ENCODE measurements at places on chromosomes 6 and 20.

DNA sequence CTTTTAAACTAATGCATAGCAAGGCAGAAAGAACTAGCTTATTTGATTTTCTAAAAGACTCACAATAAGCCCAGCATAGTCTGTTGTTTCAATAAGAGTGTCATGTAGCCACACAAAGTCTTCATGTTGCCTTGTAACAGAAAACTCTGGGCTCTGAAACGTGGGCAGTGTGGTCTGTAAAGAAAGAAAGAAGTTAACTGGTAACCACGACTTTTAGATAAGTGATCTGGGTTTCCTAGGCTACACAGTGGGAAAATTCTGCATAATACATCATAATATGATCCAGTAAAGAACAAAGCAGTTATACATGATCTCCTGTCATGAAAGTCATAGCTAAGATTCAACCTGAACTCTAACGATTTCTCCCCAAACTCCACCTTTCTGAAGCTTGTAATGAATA lies 13.3 kb downstream of the SNX5 start:
- no peak for DNase-seq

GRCh38 chr20:645318-646106 lies 7.5 kb downstream of the SRXN1 start:
- DNase-seq: peak; percentile 65

- no peak for DNase-seq
Observed at GRCh38 chr6:89975991-89976693, 81.9 kb downstream of the GJA10 start.

- no peak for DNase-seq
Observed at GRCh38 chr6:112936504-112936903, 589.4 kb downstream of the RFPL4B start.

- no peak for DNase-seq
Observed at GRCh38 chr20:22946596-22946995, 88.5 kb upstream of the SSTR4 start.

Data from activated CD8-positive, alpha-beta memory T cell treated with anti-CD3 and anti-CD28 coated beads, Interleukin-2, amount 50 U/mL, for 4 hours (primary cell).